ENCODE measurements at places on chromosomes 7 and 10. TPM values are rescaled to one million over a fixed set of nuclear protein-coding genes. Genes with fewer than 3 reads are reported as not detected.

IGFBP3 gene
- total RNA-seq = 122 TPM

C10orf67 gene
- 0.44 TPM for total RNA-seq

TAS2R3 gene
- total RNA-seq = not detected

PLAU gene
- 4.6 TPM for total RNA-seq

AUTS2 gene
- total RNA-seq = 8.6 TPM

PTPN20 gene
- 7.5 TPM for total RNA-seq

- no peak overlapping the region for H3K27ac ChIP-seq
- no peaks in the 10 kb centered on the region for H3K27me3 ChIP-seq
- no peaks in the 10 kb centered on the region for H3K4me1 ChIP-seq
Measured at GRCh38 chr7:44348300-44348699, 22.9 kb upstream of the CAMK2B start.

GRCh38 chr10:117464176-117464575 lies 78.4 kb upstream of the EMX2 start:
- no peak overlapping the region for H3K4me3 ChIP-seq
- no peak overlapping the region for H3K27ac ChIP-seq
- no peak for DNase-seq
- H3K27me3 ChIP-seq = no peaks in the 10 kb centered on the region

DNA sequence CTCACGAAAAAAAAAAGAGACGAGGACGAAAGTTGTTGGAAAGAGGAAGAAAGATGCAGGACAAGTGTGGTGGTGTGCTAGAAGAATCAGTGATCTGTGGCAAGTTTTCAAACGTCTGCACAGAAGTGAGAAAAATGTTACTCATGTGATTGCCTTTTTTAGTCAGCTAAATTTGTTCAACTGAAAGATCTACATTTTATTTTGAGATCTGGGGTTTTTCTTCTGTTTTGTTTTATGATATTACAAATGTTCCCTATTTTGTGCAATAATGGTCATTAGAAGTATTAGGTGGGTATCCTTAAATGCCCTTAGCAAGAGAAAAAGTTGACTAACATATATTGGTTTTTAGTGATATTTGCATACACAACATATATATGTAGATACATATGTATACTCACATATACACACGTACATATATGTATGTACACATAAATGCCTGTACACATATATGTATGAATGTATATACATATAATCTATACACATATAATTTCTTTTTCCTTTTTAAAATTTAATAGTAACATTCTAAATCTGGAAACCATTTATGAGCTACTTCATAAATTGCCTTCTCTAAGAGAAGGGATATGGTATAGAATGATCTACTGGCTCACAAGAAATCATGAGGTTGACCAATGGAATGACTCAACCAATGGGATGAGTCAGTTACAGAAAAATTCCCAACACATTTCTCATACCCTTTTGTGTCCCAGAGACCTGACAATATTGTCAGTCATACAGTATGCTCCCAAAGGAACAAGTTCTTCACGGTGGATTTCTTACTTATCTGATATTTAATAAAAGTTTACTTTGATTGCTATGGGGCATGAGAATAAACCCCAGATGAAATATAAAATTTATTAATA lies 38.4 kb downstream of the SLC39A12 start:
- no peak overlapping the region for H3K27ac ChIP-seq
- no peaks in the 10 kb centered on the region for H3K27me3 ChIP-seq
- H3K4me3 ChIP-seq = no peak overlapping the region

DNA sequence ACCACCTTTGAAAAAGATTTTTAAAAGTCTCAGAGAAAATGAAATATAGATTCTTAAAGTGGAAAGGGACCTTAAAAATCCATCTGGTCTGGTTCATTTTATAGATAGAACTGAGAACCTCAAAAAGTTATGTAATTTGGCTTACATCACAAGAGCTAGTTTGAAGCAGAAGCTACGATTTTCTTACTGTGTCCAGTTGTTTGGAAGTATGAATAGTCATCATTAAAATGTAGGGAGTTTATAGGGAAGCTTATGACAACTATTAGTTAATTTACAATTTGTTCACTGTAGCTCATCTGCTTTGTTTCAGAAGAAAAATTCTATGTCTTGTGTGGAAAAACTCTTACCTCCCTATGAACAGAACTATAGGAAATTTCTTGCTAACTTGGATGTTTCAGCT lies 26.9 kb downstream of the ZEB1 start:
- no peak for DNase-seq
- no peaks in the 10 kb centered on the region for H3K27me3 ChIP-seq
- H3K36me3 ChIP-seq = no peaks in the 10 kb centered on the region
- H3K27ac ChIP-seq = no peak overlapping the region
- H3K4me3 ChIP-seq = no peak overlapping the region

GRCh38 chr10:36183056-36183455 lies 541.0 kb upstream of the FZD8 start:
- DNase-seq = no peak
- H3K4me1 ChIP-seq = peaks cover 2% of the 10 kb centered on the region
- H3K4me3 ChIP-seq = no peak overlapping the region
- no peaks in the 10 kb centered on the region for H3K36me3 ChIP-seq

- no peaks in the 10 kb centered on the region for H3K27me3 ChIP-seq
- no peak for DNase-seq
- no peaks in the 10 kb centered on the region for H3K4me1 ChIP-seq
- no peak overlapping the region for H3K4me3 ChIP-seq
Measured at GRCh38 chr10:119379466-119380071, 162.9 kb downstream of the RGS10 start.

GRCh38 chr7:45591101-45591906 lies 17.1 kb downstream of the ADCY1 start:
- H3K36me3 ChIP-seq = no peaks in the 10 kb centered on the region
- peak; percentile 47 for DNase-seq
- no peaks in the 10 kb centered on the region for H3K4me1 ChIP-seq
- H3K27ac ChIP-seq = no peak overlapping the region
- no peak overlapping the region for H3K4me3 ChIP-seq
